ENCODE measurements at places on chromosomes 12 and 14.

GRCh38 chr12:123233505-123234308, 471 bp downstream of the MTRFR start:
- DNase-seq, result no peak

- no peak for DNase-seq
These were observed 6.4 kb downstream of the ETV6 start for GRCh38 chr12:11655842-11656241.

GRCh38 chr12:21296348-21296747, 38.4 kb downstream of the SLCO1A2 start:
- no peak for DNase-seq

DNA sequence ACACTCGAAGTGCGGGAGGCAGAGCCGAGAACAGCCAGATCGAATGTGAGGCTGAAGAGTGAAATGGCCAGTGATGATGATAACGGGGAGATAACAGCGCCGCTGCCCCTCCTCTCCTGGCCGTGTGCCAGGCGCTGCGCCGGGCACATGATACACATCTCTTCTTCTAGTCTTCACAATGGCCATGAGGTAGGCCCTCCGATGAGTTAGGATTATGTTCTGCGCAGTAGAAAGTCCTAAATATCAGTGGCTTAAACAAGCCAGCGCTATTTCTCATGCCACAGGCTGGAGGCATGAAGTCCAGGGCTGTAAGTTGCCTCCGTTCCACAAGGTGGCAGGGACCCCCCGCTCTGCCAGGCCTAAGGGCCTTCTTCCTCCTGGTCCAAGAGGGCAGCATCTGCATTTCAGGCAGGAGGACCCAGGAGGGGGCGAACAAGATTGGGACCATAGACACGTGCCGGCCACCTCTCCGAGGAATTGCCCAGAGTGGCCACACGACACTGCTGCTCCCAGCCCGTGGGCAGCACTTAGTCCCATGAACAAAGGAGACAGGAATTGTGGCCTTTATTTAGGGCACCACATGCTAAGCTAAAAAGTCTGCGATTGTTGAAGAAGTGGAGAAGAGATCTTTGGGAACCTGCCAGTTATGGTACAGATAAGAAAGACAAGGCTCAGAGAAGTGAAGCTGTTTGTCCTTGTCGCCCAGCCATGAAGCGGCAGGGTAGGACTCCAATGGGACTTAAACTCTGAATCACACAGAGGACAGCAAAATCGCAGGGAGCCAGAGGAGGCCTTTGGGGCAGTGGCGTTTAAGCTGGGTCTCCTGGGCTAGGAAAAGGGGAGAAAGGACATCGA, 10.9 kb upstream of the HVCN1 start:
- no peak for DNase-seq

- no peak for DNase-seq
These were observed 272.8 kb downstream of the IPO8 start for GRCh38 chr12:30422844-30423243.

- no peak for DNase-seq
These were observed 416.6 kb downstream of the LRIG3 start for GRCh38 chr12:58503731-58504130.

GRCh38 chr14:59344016-59344415, 121.2 kb downstream of the GPR135 start:
- no peak for DNase-seq

GRCh38 chr14:92511453-92512238, 1.9 kb upstream of the RIN3 start:
- no peak for DNase-seq

DNA sequence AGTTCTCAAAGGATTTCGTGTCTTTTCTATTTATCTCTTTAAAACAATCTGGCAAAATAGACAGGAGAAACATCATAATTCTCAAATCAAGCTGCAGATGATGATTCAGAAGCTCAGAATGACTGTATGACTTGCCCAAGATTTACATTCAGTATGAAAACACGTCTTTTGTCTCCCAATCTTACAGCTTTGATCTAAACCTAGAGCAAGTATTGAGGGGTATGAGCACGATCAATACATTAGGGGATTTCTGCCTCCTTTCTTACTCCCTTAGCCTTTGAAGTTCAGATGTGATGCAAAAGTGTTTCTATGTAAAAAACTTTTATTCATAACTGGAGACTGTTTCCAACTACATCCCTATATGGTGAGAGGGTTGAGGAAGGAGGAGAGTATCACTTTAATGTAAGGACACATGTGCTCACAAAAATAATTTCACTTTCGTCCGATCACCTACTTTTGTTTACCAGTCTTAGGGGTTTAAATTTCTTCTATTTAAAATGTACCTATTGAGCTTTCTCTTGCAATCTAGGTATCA, 454.8 kb downstream of the TMTC2 start:
- no peak for DNase-seq

GRCh38 chr14:89588840-89589296, 171.8 kb upstream of the FOXN3 start:
- no peak for DNase-seq

- DNase-seq, result no peak
These were observed 36.8 kb upstream of the VWF start for GRCh38 chr12:6161124-6161882.

DNA sequence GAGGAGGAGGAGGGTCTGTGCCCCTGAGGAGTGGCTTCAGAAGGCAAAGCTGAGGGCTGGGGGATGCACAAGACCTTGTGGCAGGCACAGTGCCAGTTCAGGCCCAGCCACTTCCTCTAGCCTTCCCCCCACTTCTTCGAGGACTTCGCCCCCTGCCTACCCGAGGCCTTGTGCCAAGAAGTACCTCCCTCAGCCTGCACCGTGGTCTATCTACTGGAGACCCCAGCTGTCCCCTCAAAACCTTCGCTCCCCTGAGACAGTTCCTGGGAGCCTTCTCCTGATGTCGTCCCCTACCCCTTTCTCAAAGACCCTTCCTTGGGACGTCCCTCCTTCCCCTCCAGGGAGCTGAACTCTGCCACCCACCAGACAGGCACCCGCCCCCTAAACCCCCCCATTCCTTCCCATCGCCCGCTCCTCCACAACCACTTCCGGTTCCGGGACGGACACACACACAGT, 604 bp downstream of the ZNF384 start:
- no peak for DNase-seq

DNA sequence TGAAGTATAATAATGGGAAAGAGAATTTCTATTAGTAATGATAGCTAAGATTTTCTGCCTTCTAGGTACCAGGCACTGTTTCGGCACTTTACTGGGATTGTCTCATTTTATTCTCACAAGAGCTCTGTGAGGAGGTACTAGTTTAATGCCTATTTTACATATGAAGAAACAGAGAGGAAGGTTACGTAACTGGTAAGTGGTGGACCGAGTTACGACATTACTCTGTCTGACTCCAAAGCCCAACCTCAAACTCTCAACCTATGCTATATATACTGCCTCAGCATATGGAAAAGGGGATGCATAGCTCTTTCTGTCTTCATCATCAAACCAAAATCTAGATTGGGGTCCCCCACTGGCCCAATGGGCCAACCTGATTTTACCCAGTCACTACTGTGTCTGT, 133.5 kb downstream of the KTN1 start:
- no peak for DNase-seq
